NCI-H774 (cell line): ENCODE measurements at places on chromosomes 4 and X.

GRCh38 chr4:77189412-77189811, 32.4 kb downstream of the CCNG2 start:
- no peak for DNase-seq

DNA sequence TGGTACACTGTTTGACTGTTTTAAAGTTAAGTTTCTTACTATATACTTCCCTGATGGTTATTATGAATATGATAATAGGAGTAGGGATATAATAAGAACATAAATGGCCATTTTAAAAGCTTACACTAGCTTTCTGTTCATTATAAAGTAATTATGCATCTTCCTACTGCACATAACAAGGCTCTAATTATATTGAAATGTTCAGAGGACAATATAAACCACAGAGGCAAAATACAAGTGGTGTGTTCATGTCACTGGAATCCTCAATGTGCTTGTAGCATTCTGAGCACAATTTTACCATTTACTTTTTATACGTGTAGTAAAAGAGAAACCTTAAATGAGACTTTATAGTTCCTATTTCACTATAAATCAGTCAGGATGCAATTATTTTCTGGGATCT, 268.3 kb downstream of the TMA16 start:
- no peak for DNase-seq

GRCh38 chr4:85956293-85956945, 403.4 kb downstream of the MAPK10 start:
- DNase-seq: no peak

GRCh38 chr4:179124957-179125356, 1682.7 kb upstream of the AGA start:
- DNase-seq: no peak

DNA sequence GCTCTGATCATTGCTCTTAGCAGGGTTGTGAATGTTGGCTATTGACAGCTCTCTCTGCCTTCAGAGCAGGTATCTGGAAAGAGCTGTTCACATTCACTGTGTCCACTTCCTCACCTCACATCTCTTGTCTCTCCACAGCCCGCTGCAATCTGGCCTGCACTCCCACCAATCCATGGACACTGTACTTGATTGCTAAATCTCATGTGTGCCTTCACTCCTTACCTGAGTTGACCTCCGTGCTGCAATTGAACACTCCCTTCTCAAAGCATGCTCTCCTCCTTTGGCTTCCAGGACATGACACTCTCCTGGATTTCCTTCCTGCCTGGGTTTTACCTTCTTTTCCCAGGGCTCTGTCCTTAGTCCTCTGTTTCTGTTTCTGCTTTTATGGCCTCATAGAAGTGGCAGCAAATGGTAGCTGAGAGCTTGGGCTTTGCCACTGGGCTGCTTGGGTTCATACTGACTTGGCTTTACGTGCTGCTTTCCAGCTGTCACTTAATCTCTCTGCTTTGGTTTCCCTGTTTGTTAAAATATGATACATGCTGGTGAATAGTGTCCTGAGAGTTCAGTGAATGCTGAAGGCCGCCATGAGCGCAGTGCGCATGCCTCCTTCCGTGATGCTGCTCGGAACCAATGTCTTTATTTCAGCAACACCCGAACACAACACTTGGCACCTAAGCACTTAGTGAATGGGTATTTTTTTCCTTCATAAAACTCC, 29.5 kb downstream of the DCUN1D4 start:
- no peak for DNase-seq

- DNase-seq: no peak
Measured at GRCh38 chr4:8152865-8153257, 5.8 kb downstream of the ABLIM2 start.

DNA sequence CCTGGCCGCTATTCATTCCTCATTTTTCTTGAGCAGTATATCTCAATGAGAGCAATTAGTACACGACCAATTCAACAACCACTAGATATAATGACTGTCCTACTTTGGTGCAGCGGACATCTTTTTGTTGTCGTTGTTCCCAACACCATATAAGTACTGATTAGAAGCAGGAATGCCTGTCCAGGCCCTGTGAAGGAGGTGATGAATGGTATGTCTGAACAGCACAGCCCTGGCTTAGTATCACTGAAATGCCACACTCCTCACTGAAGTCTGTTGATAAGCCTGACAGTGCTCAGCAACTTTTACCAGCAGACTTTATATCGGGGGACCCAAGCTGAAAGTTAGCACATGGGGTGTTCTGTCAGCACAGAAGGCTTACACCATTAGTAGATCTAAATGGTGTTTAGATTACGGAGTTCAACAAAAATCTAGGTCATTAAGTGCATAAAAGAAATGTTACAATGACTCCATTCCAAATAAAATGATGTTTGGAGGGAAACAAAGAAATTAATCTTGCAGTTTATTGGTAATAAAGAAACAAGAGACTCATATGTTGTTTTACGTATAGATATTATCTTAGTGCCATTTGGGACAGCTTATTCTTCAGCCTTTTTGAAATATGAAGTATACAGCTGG, 228.3 kb upstream of the TTC29 start:
- no peak for DNase-seq
